Femur (tissue), 1 donor: ENCODE measurements at places on chromosomes 11 and 22.

- no peak for DNase-seq
These were observed 8.0 kb downstream of the PATE2 start for GRCh38 chr11:125770583-125770982.

- no peak for DNase-seq
These were observed 624.5 kb downstream of the OPCML start for GRCh38 chr11:132907651-132908413.

- DNase-seq, result no peak
These were observed 33.6 kb downstream of the CYP2R1 start for GRCh38 chr11:14858404-14858803.

- no peak for DNase-seq
These were observed 9.5 kb downstream of the TSKU start for GRCh38 chr11:76792505-76793264.
